ENCODE measurements at places on chromosomes 5 and 9. TPM values are rescaled to one million over a fixed set of nuclear protein-coding genes. Genes with fewer than 3 reads are reported as not detected.

DNA sequence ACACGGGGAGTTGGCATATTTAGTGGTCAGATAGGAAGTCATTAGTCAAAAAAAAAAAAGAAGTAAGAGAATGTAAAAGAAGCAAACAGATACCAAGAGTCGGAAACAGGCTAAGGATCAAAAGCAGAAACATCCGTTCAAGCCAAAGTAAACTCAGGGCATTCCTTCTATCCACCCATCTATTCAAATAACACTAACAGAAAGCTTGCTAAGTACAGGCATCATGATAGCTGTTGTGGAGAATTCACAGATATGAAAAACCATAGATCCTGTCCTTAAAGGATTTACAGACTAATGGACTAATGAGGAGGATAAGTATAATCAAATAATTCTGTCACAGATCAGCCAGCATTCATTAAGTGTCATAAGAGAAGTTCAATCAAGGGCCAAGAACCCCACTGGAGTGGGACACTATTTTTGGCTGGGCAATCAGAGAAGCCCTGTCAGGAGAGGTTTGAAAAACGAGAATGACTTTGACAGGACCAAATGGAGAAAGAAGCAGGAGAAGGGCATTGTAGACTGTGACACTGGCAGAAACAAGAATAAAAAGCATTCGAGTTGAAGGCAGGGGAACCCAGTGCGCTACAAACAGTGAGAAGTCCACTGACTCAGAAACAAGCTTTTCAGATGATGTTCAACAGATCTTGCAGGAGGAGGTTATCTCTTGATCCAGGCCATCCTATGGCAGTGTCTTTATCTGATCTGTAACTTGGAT is 154.2 kb upstream of the TSLP start:
- DNase-seq, result no peak

Gene ANKRD18A
- 7.2 TPM for total RNA-seq

GRCh38 chr5:1436036-1436435 is 9.2 kb downstream of the SLC6A3 start:
- DNase-seq, result no peak

Gene LECT2
- not detected for total RNA-seq

Gene RNF44
- 208 TPM for total RNA-seq

Gene HMMR
- total RNA-seq, result 0.42 TPM

GRCh38 chr9:24939109-24939850 is 393.6 kb upstream of the IZUMO3 start:
- no peak for DNase-seq

DNA sequence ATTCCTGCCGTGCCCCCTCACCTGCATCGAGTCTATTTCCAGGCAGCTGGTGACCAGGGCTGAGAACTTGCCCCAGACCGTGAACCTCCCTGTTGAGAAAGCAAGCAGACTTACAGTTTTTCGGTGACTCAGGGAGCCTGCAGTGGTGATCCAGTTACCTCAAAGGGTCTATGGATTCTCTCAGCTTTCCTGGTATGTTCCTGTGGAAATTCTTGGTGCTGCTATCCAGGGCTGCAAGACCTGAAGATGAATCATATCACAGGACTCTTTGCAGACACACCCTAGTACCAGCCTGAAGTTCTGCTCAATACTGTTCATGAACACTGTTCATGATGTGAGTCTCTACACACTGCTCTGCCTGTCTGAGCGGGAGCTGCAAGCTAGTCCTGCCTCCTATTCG is 154.7 kb downstream of the WDR70 start:
- DNase-seq, result no peak

DNA sequence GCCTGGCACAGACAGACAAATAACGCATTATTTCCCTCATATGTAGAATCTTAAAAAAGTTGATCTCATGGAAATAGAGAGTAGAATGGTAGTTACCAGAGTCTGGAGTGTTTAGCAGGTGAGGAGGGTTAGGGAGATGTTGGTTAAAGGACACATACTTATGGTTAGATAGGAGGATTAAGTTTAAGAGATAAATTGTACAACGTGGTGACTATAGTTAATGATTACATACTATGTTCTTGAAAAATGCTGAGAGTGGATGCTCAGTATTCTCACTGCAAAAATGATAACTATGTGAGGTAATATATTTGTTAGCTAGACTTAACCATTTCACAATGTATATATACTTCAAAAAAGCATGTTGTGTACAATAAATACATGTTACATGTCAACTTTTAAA is 38.0 kb downstream of the CERT1 start:
- DNase-seq, result no peak

DNA sequence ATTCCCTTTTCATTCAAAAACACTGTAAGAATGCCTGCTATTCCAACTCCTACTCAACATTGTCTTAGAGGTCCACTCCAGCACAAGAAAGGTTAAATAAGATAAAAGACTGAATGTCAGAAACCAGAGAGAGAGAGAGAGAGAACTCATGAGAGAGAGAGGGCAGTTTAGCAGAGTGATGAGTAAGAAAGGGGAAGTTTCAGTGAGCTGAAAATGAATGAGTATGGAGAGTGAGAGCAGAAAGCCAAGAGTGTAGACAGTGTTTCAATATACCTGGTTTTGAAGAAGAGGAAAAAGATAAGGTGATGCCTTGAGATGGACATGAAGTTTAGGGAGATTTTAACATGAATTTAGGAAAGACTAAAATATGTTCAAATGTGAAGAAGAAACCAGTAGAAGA is 528.0 kb upstream of the SEMA6A start:
- no peak for DNase-seq

- no peak for DNase-seq
These were observed 61.8 kb upstream of the MAMDC2 start for GRCh38 chr9:69981686-69982445.

GRCh38 chr5:79488058-79488457 is 25.9 kb downstream of the HOMER1 start:
- DNase-seq, result no peak

DNA sequence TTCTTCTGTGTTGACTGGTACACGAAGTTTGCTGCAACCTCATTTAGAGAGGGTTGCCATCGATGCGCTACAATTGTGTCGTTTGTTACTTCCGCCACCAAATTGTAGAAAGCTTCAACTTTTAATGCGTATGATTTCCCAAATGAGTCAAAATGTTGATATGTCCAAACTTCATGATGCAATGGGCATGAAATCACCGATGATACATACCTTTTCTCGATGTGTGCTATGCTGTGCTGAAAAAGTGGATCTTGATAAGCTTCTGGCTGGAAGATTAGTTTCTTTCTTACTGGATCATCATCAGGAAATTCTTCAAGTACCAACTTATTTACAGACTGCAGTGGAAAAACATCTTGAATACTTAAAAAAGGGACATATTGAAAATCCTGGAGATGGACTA is 65.7 kb downstream of the TMEM38B start:
- DNase-seq, result no peak

- no peak for DNase-seq
These were observed 403.7 kb upstream of the DAP start for GRCh38 chr5:11164531-11165294.

Gene ZFP37
- total RNA-seq, result 0.39 TPM

- no peak for DNase-seq
These were observed 61.0 kb upstream of the SMIM23 start for GRCh38 chr5:171724468-171725204.

- DNase-seq, result no peak
These were observed 115.6 kb downstream of the SEMA5A start for GRCh38 chr5:9430306-9430705.

Gene RFK
- 8.4 TPM for total RNA-seq

Gene C9
- total RNA-seq, result not detected

Gene PCDHGB4
- total RNA-seq, result not detected

Gene OSMR
- total RNA-seq, result not detected

Gene PLPPR1
- not detected for total RNA-seq

Measured in CD4-positive, alpha-beta T cell (primary cell).